ENCODE measurements at places on chromosomes 1 and 21.

- H3K27me3 ChIP-seq: no peaks in the 10 kb centered on the region
- peak overlapping the region; percentile 7 for H3K27ac ChIP-seq
- H3K4me1 ChIP-seq: peaks cover 57% of the 10 kb centered on the region
Observed at GRCh38 chr1:17304151-17304825, 3.7 kb upstream of the PADI4 start.

DNA sequence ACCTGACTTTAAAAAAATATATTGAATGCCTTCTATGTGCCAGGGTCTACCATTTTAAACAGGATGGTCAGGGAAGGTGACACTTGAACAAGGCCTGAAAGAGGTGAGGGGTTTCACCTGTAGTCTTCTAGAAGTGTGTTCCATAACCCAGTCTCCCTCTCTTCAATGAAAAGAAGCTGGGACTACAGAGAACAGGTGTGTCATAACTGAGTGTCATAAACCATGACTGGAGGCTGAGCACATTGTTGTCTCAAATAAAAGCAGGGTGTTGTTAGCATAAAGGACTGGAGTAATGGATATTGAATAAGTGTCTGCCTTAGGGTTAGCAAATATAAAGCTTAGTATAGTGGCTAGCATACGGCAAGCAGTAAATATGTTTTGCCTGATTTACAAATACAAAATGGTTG lies 65.4 kb downstream of the SYDE2 start:
- no peaks in the 10 kb centered on the region for H3K27me3 ChIP-seq
- DNase-seq: no peak
- H3K4me1 ChIP-seq: no peaks in the 10 kb centered on the region
- H3K4me3 ChIP-seq: no peak overlapping the region

GRCh38 chr1:108533351-108534083 lies 26.4 kb upstream of the EEIG2 start:
- H3K27me3 ChIP-seq: no peaks in the 10 kb centered on the region
- no peaks in the 10 kb centered on the region for H3K36me3 ChIP-seq
- H3K4me1 ChIP-seq: no peaks in the 10 kb centered on the region
- peak; percentile 92 for DNase-seq
- H3K4me3 ChIP-seq: no peak overlapping the region
- H3K27ac ChIP-seq: peak overlapping the region; percentile 55

DNA sequence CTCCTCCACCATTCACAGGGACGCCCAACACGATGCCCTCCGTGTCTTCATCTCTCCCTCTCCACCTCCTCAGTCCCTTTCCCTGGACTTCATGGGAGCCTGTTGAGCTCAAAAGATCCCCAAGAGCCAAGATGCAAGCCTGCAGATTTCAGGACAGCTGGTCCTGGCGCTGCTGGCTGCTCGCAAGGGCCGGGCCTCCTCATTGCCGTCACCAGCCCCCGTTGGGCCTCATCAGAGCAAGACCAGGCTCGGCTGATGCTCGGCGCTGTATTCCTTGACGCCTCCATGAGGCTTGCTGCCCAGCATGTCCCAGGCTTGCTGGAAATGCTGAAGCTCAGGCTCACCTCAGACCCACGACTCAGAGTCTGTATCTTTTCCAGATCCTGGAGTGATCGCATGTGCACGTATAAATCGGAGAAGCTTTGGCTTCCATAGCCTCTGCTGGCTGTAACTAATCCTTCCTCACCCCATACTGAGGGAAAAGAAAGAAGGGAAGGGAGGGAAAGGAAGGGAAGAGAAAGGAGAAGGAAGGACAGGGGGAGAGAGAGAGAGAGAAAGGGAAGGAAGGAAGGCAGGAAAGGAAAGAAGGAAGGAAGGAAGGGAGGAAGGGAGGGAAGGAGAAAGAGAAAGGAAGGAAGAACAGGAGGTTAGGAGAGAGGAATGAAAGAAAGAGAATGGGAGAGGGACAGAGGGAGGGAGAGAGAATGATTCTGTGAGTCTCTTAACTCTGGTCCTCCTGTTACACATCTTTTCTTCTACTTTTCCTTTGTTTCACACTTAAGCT lies 94.6 kb downstream of the KCNJ15 start:
- H3K27ac ChIP-seq: no peak overlapping the region
- no peak for DNase-seq
- no peaks in the 10 kb centered on the region for H3K36me3 ChIP-seq
- peaks cover 20% of the 10 kb centered on the region for H3K4me1 ChIP-seq
- no peaks in the 10 kb centered on the region for H3K27me3 ChIP-seq

GRCh38 chr1:182794676-182795201 lies 5.2 kb downstream of the NPL start:
- H3K27ac ChIP-seq: no peak overlapping the region
- H3K27me3 ChIP-seq: no peaks in the 10 kb centered on the region
- H3K4me3 ChIP-seq: no peak overlapping the region
- no peak for DNase-seq

GRCh38 chr1:245365095-245366020 lies 210.6 kb downstream of the KIF26B start:
- no peak for DNase-seq
- no peaks in the 10 kb centered on the region for H3K36me3 ChIP-seq
- H3K4me3 ChIP-seq: no peak overlapping the region
- H3K4me1 ChIP-seq: no peaks in the 10 kb centered on the region
- H3K27ac ChIP-seq: no peak overlapping the region

- no peaks in the 10 kb centered on the region for H3K4me1 ChIP-seq
- H3K27ac ChIP-seq: no peak overlapping the region
- DNase-seq: no peak
- no peaks in the 10 kb centered on the region for H3K36me3 ChIP-seq
Observed at GRCh38 chr1:63152572-63152971, 169.8 kb upstream of the FOXD3 start.

DNA sequence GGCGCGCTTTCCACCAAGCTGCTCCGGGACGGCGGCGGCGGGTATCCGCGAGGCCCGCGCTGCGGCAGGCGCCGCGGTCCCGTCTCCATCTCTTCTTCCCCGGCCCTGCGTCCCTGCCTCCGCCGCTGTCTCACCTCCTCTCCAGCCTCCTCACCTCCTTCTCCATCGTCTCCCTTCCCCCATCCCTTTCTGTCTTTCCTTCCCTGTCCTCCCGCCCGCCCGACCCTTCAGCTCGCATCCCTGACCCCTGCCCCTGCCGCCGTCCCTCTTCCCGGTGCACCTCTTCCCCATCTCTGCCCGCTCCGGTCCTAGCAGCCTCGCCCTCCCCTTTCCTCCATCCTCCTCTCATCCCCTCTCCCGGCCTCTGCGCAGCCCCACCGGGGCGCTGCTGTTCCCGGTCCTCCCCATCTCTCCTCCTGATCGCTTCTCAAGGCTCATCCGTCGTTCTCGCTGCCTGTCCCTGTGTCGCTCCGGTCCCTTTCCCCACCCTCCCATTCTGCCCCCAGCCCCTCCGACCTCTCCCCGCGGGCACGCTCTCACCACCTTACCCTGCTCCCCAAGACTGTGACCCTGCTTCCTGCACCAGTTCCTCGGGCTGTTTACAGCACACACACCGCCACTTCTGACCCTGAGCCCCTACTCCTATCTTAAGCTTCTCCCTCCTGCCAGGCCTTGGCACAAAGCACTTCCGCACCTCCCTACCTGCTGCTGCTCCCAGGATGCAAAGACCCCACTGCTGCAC lies 760 bp upstream of the NPHP4 start:
- no peaks in the 10 kb centered on the region for H3K27me3 ChIP-seq
- no peak overlapping the region for H3K27ac ChIP-seq
- H3K4me3 ChIP-seq: peak overlapping the region; percentile 83

Data from common myeloid progenitor, CD34-positive (primary cell).